NAMALWA (cell line): ENCODE measurements at places on chromosomes 2 and 18.
A peak's percentile ranks its signal among the peaks of the same experiment; 100 is the strongest.

- DNase-seq = peak; percentile 70
Measured at GRCh38 chr2:71530641-71531332, 77.4 kb downstream of the DYSF start.

DNA sequence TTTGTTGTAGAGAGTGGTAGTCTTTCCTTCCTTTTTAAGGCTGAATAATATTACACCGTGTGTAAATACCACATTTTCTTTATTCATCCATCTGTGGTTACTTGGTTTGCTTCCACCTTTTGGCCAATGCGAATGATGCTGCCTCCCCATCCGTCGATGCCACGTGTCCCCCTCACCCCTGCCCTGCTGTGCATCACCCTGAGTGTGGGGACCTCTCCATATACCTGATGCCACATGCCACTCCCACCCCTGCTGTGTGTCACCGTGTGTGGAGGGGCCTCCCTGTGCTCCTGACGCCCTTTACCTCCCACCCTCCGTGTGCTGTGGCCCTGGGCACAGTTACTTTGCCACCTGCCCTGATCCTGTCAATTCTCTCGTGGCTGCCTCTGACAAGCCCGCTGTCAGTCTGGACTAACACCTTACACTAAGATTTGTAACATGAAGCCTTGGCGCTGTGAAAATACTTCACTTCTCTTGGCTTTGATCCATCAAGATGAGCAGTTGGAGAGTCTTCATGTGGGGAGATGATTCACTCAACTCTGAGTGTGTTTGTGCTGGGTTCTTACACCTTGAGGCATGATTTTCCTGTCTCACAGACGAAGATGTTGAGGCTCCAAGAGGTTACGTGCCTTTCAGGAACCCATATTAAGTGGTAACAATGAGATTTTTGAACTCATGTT lies 234.0 kb downstream of the ZNF407 start:
- no peak for DNase-seq

- DNase-seq = no peak
Measured at GRCh38 chr2:158963071-158963470, 5.4 kb upstream of the TANC1 start.

DNA sequence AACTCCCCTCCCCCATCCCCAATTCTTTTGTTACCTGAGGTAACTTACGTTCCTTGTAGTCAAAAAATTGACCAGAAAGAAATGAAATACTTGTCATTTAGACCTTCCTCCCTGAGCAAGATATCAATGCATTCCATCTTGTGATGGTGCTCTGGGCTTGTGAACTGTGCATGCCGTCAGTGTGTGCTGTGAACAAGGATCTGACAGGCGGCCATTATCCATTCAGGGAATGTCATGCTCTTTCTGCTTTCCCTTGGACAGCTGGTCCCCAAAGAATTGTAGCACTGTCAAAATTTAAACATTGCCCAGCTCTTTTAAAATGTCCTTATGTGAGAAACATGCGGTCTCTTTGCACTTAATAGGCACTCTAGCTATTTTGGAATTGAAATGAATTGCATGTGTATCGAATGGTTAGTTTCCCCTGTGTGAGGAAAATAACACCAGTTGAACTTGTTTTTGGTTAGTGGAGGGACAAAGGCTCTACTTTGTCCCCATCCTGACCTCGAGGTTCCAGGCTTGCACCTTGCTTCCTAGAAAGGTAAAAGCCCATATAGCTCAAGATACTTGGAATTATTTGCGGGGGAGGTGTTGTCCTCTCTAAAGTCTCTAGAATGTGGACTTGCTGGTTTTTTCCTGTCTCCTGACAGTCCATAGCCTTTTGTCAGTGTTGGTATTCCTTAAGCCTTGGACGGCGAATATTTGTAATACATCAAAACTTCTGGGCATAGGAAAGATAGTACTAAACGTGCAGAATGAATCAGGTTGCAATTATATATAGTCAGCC lies 350.9 kb downstream of the NUP35 start:
- no peak for DNase-seq

- DNase-seq = no peak
Measured at GRCh38 chr2:3277050-3277747, 100.4 kb downstream of the EIPR1 start.

- DNase-seq = peak; percentile 28
Measured at GRCh38 chr2:196167666-196168065, 3.7 kb downstream of the STK17B start.

DNA sequence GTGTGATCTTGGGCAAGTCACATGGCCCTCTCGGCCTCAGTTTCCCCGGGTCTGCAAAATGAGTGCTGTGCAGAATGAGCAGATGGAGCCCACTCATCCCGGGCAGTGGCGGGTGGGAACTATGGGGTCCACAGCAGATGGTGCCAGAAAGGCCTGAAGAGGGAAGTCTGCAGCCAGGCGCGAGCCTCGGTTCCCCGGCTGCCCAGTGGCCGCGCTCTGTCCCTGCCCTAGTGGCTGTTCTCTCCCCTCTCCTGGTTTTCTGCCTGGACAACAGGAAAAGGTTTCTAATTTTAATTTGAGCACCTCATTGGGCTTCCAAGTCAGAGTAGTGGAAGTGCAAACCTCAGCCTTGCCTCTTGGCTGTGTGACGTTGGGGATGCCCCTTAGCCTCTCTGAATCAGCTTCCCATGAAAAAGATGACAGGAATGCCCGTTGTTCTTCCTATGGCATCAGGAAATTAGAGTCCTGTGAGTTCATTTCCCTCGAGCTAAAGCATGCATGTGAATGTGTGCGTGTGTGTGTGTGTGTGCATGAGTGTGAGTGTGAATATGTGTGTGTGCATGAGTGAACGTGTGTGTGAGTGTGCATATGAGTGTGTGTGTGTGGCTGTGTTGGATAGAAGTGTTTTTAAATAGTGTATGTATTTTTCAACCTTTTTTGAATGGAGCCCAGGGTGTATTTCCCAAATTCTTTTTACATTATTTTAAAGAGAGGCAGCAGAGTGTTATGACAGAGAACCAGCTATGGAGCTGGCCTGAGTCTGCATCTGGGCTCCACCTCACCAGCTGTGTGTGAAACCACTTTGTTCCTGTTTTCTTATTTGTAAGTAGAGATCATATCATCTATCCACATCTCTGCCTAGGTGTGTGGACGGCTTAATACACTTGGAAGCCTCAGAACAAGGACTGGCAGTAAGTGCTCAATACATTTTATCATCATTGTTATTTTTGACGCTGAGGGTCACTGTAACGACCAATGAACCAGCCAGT lies 41.3 kb downstream of the RRM2 start:
- peak; percentile 38 for DNase-seq

GRCh38 chr2:158782616-158783015 lies 12.5 kb upstream of the DAPL1 start:
- DNase-seq = no peak

- no peak for DNase-seq
Measured at GRCh38 chr18:21000667-21001066, 110.9 kb downstream of the ROCK1 start.

DNA sequence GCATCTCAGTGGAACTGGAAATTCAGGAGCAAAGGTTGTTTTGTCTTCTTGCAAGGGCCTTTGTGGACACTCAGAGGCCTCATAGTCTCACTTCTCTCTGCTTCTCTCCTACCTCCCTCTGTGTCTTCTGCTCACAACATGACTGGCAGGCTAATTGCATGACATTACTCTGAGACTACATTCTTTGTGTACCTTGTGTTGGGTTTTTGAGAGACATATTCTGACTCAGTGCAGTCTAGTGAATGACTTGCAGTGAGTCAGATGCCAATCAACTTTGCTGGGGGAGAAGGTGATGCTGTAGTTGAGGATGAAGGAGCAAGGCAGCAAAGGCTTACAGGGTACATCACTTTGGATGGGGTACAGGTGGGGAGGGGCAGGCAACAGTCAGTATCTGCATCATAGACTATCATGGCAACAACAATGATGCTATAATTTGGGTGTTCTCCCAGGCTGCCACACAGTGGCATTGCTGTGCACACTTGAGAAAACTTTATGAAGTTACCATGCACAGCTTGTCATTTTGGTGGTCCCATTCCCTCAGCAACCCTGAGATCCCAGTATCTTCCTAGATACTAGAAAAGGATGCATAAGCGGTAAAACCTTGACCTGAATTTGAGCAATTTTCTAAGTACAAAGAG lies 69.3 kb upstream of the SLC16A14 start:
- DNase-seq = no peak

- no peak for DNase-seq
Measured at GRCh38 chr2:62768615-62769014, 63.1 kb downstream of the EHBP1 start.

GRCh38 chr2:5911718-5912117 lies 219.5 kb downstream of the SOX11 start:
- DNase-seq = no peak

GRCh38 chr2:176552501-176553135 lies 283.4 kb downstream of the MTX2 start:
- peak; percentile 4 for DNase-seq

DNA sequence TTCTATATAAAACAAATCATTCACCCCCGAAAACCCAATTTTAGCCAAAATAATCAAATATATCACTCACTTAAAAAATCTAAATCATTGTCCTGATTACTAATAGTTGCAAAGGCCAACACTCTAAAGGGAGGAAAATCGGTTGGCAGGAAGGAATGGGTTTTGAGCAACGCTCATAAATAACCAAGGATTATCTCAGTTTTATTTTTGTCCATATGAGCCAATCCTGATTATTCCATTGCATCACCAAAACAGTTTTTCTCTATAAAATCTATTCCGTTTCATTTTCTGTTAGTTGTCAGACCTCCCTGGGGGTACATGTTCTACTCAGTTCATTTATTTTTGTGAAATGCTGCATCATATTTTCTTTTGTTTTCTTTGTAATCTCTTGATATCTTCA lies 174.1 kb downstream of the LRATD1 start:
- DNase-seq = no peak
